ENCODE measurements at places on chromosomes 1 and 21.

DNA sequence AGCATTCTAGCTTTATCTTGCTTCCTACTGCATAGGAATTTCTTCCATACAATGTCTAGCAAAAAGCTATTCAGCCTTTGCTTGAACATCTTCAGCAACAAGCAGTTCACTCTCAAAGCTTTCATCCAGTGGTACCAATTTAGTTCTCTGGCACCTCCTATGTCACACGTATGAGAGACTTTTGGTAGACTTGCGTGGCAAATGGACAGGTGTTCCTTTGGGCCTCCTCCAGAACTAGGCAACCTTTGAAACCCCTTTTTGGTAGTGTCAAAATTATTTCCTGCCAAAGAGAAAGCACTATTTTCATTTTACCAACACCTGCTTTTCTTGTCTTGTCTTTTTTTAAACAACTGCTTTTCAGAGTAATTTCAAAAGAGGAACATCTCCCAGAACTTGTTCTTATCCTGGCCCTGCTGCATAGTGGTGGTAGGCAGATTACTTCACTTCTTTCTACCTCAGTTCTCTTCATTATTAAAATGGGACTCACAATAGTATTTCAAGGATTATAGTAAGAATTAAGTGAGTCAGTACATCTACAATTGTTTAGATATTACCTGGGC lies 122.4 kb downstream of the MAST2 start:
- no peak for DNase-seq

DNA sequence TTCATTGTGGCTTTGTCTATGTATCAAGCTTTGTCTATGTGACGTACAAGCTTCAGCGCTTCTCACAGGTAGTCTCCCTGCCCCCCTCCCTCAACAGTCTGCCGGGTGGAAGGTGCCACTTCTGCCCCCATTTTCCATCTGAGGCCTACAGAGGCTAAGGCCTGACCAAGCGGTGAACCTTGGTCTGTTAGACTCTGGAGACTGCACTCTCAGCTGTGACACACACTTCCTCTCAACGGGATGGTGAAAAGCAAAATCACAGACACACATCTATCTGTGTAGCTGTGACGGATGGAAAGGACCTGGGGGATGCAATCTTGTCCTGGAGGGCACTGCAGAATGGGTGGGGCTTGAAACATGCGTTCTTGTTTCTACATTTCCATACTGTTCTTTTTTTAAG lies 152.9 kb upstream of the EDN2 start:
- DNase-seq = no peak

DNA sequence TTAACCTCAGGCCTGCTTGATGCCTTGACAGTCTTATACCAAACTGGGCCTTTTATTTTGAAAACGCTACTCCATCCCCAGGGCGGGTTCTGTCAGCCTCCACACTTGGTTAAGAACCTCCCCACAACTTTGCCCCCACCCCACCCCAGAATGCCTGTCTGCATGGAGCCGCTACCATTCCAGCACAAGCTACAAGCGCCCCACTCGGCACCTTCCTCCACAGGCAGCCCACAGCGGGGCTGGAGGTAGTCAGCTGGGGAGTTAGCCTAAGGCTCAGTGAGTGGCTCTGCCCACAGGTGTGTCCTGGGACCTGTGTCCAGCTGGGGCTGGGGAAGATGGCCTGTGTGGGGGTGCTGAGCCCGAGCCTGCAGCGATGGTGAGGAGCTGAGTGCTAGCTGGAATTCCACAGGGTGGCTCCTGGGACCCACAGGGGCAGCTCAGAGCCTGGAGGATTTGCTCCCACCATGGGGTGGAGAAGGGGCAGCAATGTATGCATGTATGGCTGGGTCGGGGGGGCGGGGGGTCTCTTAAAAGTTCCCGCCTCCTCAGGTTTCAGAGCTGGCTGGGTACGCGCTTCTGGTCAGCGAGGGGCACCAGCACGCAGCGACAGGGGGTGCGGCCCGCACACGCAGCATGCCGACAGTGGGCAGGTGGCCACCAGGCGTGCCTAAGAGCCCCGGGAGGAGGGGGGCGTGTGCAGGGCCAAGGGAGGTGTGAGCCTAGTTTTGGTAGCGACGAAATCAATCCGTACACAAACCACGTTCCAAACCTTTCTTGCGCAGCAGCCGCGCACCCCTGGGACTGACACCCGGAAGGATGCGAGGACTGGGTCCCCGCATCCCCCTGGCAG lies 917 bp downstream of the ETNK2 start:
- DNase-seq = no peak

DNA sequence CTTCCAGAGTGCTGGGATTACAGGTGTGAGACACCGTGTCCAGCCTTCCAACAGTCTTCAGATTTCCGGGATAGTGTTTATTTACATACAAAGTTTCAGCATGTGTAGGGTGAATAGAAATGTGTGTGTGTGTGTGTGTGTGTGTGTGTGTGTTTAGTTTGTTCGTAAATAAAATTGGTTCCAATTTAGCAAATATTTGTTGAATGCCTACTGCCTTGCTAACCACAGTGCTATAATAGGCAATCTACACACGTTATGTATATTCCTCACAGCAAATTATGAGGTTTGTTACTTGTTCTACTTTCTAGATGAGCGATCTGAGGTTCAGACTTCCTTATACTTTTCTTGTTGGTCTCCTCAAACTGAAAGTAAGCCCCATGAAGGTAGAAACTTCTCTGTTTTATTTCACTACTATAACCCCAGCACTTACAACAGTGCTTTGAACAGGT lies 32.8 kb upstream of the EPS15 start:
- DNase-seq = no peak

DNA sequence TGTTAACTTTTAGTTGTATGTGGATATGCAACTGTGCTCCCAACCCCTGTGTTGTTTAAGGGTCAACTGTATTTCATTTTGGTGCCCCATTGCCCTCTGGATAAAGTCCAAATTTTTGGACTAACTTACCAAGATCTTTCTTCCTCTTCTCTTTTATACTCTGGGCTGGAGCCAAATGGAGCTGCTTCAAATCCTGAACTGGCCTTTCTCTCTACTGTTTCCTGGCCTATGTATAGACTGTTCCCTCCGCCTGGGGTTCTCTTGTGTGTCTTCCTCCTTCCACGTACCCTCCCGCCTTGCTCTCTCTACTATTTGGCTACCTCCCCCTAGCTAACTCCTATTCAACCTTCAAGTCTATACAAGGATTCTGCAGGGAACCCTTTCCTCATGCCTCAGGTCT lies 8.4 kb upstream of the CDC14A start:
- no peak for DNase-seq

DNA sequence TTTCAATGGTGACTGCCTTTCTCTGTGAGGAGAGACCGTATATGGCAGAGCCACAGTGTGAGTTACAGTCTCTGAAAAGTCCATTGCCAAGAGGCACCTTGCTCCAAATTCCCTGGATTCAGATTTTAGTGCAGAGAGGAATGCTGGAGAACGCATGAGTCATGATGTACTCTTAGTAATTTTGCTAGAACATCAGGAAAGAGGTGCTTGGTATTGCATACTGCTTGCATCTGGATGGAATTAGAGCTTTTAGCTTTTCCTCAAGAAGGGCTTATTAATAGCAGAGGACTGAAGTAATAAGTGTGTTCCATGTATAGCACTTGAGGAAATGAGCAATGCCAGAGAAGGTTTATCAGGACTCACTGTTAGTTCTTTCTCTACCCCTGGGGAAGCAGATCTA lies 40.5 kb upstream of the AKT3 start:
- DNase-seq = peak; percentile 13

GRCh38 chr1:59183749-59184317 lies 113.1 kb upstream of the FGGY start:
- DNase-seq = no peak

DNA sequence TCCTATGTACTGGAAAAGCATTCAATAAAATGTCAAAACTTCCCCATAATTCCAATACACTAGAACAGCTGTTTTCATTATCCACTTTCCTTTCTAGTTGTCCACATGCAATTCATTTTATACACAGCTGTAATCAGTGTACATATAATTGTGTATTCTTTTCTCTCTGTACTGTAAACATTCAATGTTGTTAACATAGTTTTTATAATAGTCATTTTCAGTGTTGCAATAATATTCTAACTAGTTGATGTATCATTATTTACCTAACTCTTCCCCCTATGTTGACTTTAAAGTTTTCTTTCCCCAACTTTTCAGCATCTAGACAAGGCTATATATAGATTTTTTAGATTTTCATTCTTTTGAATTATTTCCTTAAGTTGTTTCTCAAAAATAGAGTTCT lies 44.4 kb downstream of the DIPK1A start:
- DNase-seq = no peak

DNA sequence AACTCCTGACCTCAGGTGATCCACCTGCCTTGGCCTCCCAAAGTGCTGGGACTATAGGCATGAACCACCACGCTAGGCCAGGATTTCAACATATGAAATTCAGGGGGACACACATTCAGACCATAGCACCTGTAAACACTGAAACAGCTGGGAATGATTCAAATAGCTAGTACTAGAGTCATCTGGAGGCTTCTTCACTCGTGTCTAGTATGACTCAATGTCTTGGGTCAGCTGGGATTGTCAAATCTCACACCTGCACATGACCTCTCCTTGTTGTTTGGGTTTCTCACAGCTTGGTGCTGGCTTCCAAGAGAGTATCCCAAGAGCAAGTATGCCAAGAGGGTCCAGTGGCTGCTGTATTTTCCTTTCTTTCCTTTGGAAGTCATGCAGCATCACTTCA lies 75.1 kb downstream of the PGM1 start:
- DNase-seq = no peak

GRCh38 chr21:33751120-33751519 lies 108.8 kb downstream of the ITSN1 start:
- DNase-seq = no peak

DNA sequence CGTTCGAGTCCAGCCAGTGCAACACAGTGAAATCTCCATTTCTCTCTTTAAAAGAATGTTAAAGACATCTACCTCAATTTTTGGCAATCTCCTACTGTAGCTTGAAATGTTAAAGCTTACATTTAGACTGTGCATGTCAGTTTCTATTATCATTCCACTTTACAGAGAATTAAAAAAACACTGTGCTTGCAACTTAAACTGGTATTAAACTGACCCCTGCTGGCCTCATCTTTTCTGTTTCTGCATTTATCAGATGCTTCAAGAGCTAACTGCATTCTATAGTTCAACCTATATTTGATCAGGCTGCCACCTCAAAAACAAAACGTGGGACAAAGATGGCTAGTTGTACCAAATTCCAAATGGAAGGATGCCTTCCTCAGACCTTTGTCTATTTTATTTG lies 226.5 kb downstream of the SMYD3 start:
- DNase-seq = peak; percentile 58

- peak; percentile 40 for DNase-seq
Measured at GRCh38 chr21:42733037-42733627, 79.7 kb downstream of the PDE9A start.

DNA sequence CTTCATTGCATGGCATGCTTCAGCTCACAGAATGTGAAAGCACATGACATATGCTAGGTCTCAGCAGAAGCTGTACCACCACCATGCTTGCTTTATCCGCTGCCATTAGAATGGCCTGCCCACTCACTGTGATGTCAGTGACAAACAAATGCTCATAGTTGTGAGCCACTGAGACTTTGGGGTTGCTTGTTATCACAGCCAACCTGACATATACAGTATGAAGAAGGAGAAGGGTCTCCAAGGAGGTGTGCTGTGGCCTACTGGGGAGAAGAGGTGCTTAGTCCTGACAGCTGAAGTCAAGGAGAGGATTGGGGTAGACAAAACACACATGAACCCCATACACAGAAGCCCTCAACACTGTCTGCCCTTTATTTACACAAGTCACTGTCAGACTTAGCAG lies 19.5 kb upstream of the TENT5C start:
- DNase-seq = no peak

Measured in dermis blood vessel endothelial cell (primary cell).